ENCODE measurements at places on chromosomes 2 and 18.

DNA sequence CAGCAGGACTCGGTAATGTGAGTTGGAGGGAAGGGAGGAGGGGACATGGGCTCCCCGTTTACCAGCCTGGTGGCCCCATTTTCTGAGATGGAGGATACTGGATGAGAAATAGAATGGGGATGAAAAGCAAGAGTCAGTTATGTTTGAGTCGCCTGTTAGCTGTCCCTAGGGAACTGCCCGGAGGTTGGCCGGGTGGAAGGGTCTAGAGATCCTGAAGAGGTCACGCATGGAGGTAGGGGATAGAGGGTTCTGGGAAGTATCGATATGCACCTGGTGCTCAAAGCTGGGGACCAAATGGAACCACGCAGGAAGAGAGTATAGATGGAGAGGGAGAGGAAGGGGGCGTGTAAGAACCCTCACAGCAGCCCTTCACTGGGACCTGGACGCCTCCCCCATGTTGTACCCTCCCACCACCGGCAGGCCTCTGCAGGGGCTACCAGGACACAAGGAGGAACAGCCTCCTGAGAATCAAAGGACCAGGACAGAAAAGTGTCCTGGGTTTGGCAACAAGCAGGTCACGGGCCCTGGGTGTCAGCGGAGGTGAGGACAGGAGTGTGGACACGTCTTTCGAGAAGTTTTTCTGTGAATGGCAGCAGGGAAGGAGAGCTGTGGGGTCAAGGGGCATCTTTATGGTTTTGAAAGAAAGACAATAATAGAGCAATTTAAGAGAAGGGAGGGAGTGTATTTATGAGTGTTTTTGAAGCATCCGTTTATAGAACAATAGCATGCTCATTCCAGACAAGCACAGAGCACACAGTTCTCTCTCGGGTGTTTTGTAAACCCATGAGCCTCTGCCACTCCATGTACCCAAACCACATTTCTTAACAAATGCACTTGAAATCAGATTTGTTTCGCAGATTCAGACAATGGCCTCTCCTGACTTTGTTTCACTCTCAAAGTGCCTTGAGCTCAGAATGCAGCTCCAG, 132.2 kb downstream of the SMAD7 start:
- DNase-seq = peak; percentile 10

DNA sequence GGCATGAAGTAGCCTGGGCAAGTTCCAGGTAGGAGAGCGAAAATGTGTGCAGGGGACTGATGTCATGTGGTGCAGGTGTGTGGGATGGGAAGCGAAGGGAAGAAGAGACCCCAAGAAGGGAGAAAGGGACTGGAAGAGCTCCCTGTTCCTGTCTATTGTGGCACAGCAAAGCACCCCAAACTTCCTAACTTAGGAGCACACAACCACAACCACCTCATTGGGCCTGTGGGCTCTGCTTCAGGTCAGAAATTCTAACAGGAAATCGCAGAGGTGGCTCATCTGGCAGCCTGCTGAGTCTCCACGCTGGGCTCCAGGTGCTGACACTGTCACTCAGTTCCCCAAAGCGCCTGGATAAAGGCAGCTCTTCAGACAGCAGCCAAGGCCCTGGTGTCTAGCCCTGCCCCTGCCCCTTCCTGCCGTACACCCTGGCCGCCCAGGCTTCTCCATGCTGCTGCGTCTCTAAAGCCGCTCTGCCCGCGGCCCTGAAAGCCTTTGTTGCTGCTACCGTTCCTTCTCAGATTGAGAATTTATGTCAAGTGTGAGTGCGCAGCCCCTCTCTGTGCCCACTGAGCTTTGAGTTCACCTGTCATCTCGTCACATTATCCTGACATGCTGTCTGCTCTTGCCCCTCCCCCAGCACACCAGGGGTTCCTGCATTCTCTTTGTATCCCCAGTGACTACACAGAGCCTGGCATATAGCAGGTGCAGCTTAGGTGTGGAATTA, 140.2 kb upstream of the BCL2L11 start:
- no peak for DNase-seq

GRCh38 chr18:52582516-52582915, 242.5 kb downstream of the DCC start:
- no peak for DNase-seq

GRCh38 chr2:191189112-191189635, 38.4 kb upstream of the STAT4 start:
- DNase-seq = no peak

GRCh38 chr2:96423291-96423690, 81.9 kb downstream of the NEURL3 start:
- no peak for DNase-seq

DNA sequence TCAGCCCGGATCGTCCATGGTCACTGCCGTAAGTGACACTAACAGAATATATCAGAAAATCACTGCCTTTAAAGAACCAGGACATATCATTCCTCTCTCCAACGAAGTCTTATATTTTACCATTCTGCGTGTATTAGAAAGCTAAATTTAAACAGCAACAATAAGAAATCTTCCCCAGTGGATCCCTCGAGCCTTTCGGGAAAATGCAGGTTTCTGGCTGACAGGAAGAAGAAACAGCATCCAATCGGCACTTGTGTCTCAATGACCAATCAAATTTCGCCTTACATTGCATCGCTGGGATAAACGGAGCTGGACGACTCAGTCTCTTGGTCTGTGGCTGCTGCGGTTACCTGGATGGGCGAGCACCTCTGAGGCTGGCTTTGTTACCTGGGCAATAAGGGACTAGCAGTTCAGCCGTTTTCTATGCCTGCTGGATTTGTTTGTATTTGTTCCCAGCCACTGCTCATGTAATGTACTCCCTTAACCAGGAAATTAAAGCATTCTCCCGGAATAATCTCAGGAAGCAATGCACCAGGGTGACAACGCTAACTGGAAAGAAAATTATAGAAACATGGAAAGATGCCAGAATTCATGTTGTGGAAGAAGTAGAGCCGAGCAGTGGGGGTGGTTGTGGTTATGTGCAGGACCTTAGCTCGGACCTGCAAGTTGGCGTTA, at the start of gene DUSP19:
DUSP19 (plus strand) TSS at position 284 of the 675 bp plus-strand sequence; CDS start at position 471, 187 bp downstream.
- peak; percentile 80 for DNase-seq

DNA sequence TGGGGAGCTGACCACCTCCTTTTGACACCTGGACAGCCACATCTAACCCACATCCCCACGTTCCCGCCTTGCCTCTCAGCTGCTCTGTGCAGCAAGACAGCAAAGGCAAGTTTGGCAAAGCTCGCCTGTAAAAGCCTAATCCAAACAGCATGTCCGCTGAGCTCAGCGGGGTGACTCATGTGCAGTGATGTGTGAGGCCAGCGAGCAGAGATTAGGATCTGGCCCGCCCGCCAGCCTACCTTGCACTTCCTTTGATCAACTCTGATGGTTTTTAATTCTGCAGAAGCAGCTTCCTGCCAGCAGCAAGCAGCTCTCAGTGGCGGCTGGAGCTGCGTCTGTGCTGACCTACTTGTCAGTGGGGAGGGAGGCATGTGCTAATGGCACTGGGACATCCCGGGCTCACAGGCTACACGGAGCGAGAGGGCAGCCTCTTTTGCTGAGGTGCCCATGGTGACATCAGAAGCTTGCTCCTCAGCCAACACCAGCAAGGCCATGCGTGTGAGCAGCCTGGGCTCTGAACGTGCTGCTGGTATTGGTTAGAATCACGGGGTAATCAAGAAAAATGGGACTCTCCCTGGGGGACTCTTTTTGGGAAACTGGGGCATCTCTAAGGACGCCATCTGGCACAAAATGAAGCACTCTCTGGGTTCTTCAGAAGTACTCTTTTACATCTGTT, 36.0 kb upstream of the EML4 start:
- DNase-seq = peak; percentile 67

DNA sequence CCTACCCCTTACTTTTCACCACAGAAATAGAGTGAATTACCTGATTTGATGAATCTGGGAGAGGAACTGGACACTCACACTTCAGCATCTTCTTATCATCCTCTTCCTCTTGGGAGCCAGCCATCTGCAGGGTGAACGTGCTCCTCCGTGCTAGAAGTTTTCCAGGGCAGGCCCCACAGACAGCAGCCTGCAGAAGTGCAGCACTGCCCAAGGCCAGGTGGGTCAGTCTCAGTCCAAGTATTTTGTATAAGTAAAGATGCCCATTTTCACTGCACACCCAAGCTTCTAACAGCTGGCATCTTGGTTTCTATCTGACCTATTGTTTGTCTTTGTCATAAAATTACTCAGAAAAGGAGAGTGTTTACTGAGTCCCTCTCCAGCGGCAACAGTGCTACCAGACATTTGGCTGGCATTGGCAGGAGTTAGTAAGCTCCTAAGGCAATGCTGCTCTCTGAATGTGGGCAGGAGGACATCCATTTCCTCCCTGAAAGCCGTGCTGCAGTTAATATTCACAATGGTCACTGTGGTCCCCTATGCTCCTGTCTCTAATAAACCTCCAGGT, 222.6 kb upstream of the CTAGE1 start:
- no peak for DNase-seq

Data from HAP-1 (cell line).